NCI-H1436 treated with DMSO at 0.1 percent for 48 hours (cell line): ENCODE measurements at places on chromosomes 3 and 15.

GRCh38 chr3:39228496-39228895, 36.1 kb upstream of the XIRP1 start:
- no peak for DNase-seq

DNA sequence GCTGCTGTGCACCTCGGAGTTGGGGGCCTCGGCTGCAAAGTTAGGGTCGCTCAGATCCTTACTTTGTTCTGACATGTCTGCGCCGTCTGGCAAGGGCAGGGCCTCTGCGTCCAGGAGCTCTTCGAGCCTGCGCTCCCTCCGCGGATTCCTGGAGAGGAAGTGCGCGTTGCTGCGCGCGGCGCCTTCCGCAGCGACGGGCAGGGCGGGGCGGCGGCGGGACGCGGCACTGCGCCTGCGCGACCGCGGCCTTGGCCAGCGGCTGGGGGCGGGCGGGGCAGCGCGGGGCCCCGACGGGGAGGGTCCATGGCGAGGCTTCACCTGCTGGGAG, at the start of gene NDN:
Gene NDN (minus strand): TSS at position 163 of the 328 bp plus-strand sequence. CDS start 88 bp downstream, at position 75.
- no peak for DNase-seq

DNA sequence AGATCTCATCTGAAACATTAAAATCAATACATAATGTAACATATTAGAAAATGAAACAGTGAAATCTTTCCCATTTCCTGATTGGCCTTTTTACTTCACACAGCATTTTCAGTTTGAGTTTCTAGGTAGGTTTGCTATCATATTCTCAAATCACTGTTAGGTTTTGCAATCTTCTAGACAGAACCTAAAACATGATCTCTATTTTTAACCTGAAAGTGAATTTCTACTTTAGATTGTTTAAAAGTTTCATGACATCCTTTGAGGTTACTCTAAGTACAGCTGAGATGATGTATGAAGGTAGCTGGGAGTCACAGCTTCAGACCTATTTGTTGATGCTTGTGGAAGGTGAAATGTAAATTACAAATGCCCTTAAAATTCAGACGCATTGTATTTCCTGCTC, 118.4 kb upstream of the GPR149 start:
- no peak for DNase-seq

- no peak for DNase-seq
Observed at GRCh38 chr3:21794291-21794690, 43.3 kb upstream of the ZNF385D start.

DNA sequence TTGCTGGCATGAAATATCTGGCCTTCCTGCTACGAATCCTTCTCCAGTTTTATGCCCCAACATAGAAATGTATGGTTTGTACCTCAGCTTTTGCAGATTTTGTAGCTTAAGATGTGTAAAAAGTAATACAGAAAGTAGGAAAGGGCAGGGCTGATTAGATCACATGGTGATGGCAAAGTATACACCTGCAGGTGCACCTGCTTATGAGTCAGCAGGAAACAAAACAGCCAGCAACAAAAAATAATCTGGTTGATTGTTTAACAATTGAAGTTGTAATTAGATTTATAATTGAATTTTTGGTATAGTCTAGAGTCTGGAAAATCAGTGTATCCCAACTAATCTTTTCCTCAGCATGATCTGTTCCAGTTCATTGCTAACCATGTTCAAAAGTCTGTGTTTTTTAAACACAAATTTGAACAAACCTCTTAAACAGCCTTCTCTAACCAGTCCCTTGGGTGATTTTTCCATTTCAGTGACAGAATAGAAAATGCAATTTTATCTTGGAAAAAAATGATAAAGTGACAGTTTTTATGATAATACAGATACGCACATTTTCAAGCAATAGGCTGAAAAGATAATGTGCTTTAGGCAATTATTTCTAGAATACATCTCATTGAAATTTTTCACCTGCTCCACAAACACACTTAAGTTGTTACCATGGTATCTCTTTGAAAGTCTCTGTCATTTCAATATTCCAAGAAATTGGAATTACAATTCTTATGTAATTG, 477.4 kb downstream of the NAALADL2 start:
- DNase-seq = peak; percentile 72

GRCh38 chr3:57971975-57972374, 36.2 kb upstream of the FLNB start:
- no peak for DNase-seq

- no peak for DNase-seq
Observed at GRCh38 chr3:4504340-4505261, 11.5 kb downstream of the ITPR1 start.

DNA sequence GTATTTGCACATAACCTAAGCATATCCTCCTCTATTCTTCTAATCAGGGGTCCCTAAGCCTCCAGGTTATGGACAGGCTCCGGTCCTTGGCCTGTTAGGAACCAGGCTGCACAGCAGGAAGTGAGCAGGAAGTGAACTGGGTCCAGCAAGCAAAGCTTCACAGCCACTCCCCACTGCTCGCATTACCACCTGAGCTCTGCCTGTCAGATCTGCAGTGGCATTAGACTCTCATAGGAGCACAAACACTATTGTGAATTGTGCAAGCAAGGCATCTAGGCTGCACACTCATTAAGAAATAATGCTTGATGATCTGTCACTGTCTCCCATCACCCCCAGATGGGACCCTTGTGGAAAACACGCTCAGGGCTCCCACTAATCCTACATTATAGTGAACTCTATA, 9.8 kb downstream of the MSL2 start:
- DNase-seq = no peak

DNA sequence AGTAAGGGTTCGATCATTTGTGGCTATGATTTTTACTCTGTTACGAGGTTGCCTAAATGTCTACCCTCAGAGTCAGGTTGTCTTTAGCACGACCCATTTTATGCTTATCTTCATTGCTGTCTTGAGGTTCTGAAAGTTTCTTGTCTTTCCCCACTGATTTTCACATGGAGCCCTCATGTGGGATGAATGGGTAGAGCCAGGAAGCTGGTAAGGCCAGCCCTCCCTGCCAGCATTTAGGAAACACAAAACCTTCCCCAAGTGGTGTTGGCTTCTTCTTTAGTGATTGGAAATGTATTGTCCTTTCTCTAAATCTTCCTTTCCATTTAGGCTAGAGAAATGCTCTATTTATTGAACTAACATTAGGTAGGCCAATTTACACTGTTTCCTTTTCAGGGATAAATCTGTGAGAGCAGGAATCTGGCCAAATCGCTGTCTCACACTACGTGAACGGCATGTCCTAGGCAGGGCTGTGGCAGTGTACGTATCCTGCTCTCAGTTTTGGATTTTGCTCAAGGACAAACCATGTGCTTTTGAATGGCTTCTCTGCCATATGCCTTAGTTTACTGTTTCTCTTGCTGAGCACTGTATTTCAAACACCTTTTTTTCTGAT, 43.7 kb downstream of the MYZAP start:
- no peak for DNase-seq

GRCh38 chr3:38142959-38143358, 4.5 kb downstream of the MYD88 start:
- DNase-seq = no peak

GRCh38 chr3:58536501-58537411, at the start of gene ACOX2:
TSS of gene ACOX2 (minus strand) at chr3:58537190. CDS start at chr3:58535106, 2,084 bp downstream.
- no peak for DNase-seq

DNA sequence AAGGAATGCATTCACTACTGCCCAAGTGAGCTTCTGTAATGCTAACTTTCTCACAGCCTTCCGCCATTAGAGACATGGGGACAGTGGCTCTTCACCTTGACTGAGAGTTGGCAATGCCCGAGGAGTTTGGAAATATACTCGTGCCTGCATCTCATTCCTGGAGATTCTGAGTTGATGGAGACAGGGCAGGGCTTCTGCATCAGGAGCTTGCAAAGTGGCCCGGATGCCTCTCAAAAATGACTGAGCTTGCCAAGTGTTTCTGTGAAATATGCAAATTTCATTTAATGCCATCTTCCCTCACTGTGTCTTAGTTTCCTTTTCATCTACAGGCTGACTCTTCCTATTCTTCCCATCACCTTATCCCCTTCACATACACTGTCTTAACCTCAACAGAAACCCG, 346.2 kb downstream of the GRM7 start:
- no peak for DNase-seq

- DNase-seq = no peak
Observed at GRCh38 chr3:183822631-183823030, 2.7 kb downstream of the MAP6D1 start.

DNA sequence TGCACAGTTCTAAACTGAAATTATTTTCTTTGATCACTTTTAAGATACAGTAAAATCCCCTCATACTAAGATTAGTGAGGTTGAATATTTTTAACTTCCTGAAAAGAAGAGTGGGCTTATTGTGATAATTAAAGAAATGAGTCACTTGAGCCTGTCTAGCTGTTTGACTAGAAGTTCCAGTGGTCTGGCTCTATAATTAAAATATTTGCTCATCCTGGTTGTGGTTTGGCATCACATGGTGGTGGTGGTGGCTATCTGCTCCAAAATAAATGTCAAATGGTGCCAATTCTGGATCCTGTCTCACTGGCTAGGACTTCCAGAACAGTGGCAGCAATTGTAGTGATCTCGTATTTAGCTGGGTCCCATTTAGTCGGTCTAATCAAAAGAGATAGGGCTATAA, 8.6 kb upstream of the TEX9 start:
- no peak for DNase-seq

DNA sequence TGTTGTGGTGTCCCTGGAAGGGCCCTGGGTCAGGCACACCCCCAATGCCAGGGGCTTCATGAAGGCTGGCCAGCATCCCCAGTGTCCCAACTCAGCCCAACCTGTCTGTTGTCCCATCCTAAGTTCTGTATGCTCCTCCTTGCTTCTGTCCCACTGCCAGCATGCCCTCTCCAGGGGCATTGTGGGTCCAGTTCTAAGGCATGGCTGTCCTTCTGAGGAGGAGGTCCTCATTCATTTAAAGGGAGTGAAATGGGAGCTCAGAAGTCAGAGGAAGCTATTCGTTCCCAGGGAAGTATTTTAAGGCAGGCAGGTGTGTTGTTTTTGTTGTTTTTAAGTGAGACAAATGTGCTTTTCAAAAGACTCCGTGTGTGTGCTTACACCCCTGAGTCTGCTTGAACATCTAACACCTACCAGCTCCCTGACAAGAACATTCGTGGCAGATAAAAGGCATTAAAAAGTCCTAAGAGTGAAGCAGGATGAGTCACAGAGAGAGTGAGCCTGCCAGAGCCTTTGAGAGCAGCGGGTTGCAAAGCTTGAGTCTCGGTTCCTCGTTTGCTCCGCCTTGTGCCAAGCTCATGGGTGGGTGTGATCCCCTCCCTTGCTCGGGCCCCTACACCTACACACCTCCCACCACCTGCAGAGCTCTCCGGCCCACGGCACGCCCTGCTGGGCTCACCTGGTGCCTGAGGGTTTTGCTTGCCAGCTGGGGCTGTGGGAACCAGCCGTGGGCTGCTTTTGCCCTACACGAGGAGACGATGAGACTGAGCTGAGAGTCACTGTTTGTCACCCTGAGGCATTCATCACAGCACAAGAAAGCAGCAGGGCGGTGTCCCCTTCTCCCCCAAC, 183.4 kb upstream of the TOPAZ1 start:
- DNase-seq = no peak

GRCh38 chr15:59738676-59739075, 49.6 kb upstream of the BNIP2 start:
- no peak for DNase-seq

DNA sequence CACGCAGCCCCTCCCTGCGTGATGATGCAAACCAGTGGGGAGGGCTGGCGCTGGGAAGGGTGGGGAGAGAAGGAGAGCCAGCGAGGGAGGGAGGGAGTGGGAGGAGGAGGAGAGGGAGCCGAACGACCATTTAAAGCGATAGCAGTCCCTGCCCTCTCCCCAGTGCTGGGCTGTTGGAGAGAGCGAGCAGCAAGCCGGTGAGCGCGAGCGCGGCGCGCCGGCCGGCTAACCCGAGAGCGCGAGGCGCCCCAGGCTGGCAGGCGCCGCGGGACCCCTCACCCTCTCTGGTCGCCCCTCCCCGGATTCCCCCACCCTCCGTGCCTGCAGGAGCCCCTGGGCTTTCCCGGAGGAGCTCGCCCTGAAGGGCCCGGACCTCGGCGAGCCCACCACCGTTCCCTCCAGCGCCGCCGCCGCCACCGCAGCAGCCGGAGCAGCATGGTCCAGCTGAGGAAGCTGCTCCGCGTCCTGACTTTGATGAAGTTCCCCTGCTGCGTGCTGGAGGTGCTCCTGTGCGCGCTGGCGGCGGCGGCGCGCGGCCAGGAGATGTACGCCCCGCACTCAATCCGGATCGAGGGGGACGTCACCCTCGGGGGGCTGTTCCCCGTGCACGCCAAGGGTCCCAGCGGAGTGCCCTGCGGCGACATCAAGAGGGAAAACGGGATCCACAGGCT, at the start of gene GRM7:
Gene GRM7 (plus strand): TSS at position 162 of the 671 bp plus-strand sequence.
- DNase-seq = no peak

GRCh38 chr3:70281663-70282062, 30.8 kb downstream of the MDFIC2 start:
- no peak for DNase-seq

DNA sequence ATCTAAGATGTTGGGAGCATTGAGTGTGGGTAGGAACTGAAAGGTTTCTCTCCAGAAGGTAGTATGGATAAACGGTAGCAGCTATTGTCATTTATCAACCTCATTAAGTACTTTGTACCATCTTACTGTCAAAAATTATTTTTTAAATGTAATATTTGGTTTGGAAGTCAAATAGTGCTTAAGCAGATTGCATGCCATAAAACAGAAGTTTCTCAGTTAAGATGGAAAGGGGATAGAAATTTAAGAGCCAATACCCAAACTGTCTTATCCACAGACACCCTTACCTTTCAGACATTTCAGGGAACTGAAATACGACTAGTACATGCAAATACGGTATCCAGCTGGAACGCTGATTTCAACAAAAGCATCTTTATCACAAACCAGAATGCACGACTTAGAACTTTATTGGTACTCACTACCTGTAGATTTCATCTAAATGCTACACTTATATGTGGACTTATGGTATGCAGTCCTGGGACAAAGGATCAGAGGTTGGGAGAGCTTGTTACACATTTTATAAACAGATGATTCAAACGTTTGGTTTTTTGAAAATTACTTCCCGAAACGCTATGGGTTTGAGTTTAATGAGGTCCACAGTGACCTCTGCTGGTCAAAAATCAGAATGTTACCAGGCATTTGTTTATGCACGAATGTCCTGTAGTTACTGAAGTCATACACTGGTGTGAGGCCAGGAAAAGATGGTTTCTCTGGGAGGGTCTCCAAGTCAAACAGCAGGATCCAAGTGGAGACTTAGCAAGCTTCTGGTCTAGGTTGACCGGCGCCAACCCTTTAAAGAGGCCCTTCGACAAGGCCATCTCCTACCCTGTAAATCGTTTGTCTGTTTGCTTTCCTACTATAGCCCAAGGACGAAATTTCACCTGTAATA, 45.7 kb upstream of the DUT start:
- peak; percentile 26 for DNase-seq

- no peak for DNase-seq
Observed at GRCh38 chr15:91679447-91679846, 174.1 kb upstream of the SLCO3A1 start.
